ENCODE measurements at places on chromosomes 5 and 9. TPM values are rescaled to one million over a fixed set of nuclear protein-coding genes. Genes with fewer than 3 reads are reported as not detected.

DNA sequence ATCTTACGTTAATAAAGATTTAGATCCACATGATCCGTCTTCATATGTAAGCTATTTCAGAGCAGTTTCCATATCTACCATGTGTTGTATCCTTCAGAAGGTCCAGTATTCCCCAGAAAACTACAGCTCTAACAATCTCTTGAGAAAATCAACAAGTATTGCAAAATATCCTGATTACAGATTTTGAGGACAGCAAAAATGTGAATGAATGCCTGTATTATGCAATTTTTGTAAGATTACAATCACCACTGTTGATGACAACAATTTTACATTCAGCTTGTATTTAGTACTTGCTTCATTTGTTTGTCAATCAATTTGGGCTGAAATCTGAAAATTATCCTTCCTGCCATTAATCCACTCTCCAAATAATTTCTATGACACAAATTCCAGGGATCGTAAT lies 43.0 kb upstream of the FLT4 start:
- no peak for DNase-seq

The PCDH1 gene
- 41.2 TPM for total RNA-seq

GRCh38 chr5:156529892-156530291 lies 202.9 kb downstream of the SGCD start:
- no peak for DNase-seq

The TAF1L gene
- under 0.01 TPM for total RNA-seq

The IL31RA gene
- not detected for total RNA-seq

The GPRIN1 gene
- total RNA-seq: 101 TPM

All from frontal cortex (tissue), 4 donors.